ENCODE measurements at places on chromosomes 13 and 19.

- no peak for DNase-seq
Observed at GRCh38 chr13:113915786-113916329, 52.0 kb upstream of the GAS6 start.

GRCh38 chr13:79360095-79360494, 46.0 kb downstream of the RBM26 start:
- no peak for DNase-seq

DNA sequence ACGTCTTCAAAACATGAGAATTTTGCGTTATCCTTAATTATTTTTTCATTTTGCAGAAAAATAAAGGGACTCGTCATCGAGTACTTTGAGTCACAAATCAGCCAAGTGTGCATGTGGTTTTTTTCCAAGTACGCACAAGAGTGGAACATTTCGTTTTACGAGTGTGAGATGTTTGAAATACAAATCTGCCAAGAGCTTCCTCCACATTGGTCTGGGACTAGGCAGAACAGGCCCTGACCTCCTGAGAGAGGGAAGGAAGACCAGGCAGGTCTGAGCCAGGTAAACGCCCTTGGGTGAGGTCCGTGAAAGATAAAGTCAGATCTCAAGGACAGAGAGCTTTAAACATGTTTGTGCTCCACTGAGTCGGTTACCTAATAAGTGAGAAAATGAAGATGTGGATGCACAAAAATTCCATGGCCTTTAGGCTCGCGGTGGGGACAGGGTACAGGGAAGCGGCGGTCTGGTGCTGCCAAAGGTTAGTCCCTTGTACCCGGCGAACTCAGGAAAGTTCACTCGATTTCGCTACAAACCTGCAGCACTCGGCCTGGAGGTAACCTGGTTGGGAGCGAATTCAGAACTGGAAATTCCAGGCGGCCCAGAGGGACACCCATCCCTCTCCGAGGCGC, 473 bp upstream of the ITM2B start:
- DNase-seq = no peak

GRCh38 chr13:111853721-111854120, 213.2 kb upstream of the SOX1 start:
- DNase-seq = no peak

GRCh38 chr13:101706651-101707050, 254.2 kb downstream of the ITGBL1 start:
- no peak for DNase-seq

DNA sequence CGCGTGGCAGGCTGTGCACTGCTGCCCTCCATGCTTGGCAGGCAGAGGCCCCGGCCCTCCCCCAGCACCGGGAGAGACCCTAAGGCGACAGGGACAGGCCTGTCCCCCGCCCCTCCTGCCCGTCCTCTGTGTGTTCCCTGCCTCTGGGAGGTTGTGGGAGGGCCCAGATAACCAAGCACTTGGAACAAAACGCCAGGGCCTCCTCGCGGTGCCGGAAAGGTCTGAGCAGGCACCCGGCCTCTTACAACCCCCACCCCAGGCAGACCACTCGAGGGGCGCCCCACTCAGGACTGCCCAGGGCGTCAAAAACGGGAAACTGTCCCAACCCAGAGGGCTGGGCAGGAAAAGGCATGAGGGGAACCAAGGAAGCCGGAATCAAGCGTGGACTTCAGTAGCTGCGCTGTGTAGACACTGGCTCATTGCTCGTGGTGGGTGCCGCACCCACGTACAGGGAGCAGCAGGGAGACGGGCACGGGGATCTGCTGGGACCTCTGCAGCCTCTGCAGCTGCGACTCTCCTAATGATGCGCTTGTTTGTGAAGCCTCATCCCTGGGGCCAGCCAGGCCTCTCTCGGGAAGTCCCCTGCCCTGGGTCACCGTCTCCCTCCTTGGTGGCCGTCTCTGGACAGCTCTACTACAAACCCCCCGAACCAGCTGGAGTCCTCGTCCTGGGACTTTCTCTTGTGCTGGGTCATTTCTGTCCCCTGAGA, 20.0 kb downstream of the GNA11 start:
- DNase-seq = no peak

GRCh38 chr13:41419206-41419605, 38.1 kb upstream of the RGCC start:
- no peak for DNase-seq

DNA sequence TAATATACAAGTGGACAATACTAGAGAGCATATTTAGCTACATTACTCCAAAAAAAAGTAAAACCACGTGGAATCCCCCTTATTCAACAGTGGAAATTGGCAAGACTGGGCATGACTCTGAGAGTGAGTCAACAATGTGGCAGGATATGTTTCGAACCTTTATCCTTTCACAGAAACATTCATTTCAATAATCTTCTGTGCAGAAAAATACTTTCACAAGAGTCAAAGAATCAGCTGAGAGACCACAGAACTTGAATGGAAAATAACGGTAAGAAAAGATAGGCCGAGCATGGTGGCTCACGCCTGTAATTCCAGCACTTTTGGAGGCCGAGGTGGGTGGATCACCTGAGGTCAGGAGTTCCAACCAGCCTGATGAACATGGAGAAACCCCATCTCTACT, 25.1 kb upstream of the CD70 start:
- DNase-seq = no peak

DNA sequence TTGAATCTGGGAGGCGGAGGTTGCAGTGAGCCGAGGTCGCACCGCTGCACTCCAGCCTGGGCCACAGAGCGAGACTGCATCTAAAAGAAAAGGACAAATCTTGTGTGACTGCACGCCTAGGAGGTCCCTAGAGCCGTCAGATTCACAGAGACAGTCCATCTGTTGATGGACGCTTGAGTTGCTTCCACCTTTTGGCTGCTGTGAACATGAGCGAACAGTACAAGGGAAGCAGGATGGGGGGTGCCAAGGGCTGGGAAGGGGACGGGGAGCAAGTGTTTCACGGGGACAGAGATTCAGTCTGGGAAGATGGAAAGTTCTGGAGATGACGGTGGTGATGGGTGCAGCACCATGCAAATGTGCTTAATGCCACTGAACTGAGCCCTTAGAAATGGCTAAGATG, 78.7 kb downstream of the GNG7 start:
- DNase-seq = no peak

- no peak for DNase-seq
Observed at GRCh38 chr13:52899206-52899605, 50.8 kb upstream of the PCDH8 start.

DNA sequence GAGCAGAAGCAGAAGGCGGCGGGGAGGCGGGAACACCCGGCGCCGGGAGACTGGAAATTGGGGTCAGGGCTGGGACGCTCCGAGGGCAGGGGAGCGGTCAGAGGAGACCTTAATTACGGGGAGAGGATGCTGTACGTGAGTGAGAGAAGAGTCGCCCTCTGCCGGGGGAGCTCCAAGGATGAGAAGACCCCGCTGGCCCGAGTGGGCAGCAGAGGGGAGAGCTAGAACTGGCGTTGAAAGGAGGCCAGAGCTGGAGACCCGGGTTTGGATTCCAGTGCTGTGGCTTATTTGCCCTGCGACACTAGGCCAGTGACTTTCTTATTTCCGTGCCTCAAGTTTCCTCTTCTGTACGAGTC, 536 bp downstream of the FAM32A start:
- no peak for DNase-seq

DNA sequence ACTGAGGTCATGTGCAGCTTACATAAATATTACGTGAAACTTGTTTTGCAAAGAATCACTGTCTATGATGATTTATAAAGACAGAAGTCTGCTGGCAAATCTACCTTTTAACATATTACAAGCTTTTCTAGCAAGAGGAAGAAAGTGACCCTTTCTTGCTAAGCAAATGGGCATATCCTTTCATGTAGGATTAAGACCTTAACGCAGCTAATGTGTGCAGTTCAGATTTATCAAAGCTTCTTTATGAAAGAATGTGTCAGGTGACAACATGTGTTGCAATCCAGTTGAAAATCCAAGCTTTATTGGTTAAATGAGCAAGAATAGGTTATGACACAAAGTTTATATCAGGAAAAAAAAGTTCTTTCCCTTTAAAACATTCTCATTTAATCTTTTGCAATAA, 115.6 kb upstream of the NBEA start:
- no peak for DNase-seq

DNA sequence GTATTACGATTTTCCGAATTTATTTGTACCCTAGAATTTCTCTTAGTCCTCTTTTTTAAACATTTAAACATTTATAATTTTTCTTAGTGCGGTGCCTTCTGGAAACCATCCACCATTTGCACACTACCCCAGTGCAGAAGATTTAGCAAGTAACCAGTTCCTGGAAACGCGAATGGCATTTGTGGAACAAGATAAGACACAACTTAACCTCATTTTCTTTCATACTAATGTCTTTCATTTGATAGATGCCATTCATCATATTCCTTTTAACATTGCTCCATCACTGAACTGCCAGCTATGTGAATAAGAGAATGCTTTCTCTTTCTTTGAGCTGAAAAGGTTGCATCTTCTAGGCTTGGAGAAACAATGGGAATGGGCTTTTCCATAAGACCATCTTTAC, 6.8 kb downstream of the FRY start:
- DNase-seq = no peak

DNA sequence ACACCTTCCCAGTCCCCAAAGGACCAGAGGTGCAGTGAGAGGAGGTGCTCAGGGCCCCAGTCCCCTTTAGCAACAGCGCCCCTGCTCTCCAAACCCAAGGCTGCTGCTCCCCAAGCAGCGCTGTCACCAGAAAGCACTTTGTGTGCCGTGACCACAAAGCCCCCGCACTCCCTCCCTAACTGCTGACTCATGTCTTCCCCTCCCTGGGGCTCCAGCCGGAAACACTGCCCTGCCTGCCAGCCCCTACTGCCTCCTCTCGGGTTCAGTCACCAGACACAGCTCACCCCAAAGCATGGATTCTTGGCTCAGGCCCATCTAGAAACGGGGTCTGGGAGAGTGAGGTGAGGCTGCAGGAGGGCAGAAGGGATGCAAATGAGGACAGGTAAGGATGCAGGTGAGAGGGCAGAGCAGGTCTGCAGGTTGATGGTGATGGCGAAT, 4.9 kb upstream of the TNFSF14 start:
- DNase-seq = peak; percentile 68

DNA sequence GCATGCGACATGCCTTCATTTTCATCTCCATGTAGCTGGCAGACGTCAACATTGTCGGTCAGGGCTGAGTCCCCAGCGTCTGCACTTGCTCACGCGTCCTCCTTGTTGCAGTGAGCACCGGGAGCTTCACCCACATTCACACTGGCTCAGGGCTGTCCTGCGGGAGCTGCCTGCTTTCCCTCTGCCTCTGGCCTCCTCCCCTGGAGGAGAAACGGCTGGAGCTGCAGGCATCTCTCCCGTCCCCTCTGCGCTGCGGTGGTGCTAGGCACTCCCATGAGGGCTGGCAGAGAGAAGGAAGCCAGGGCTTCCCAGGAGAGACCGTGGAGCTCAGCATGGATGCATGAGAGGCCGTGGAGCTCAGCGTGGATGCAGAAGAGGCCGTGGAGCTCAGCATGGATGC, 18.4 kb upstream of the TMEM255B start:
- DNase-seq = no peak

DNA sequence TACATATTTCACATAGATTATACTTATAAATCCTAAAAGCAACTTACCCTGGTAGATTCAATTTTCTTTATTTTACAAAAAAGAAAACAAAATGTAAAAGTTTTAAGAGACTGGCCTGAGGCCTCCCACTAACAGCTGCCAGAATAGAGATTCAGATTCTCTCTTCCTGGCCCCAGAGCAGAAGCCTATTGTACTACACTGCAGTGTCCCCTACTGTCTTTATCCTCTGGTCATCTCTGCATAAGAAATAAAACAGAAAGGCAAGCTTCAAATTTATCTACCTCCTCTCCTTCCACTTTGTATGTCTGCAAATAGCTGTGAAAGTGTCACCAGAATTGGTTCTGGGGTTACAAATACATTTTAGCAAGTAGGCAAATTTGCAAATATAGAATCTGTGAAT, 1004.1 kb upstream of the PCDH9 start:
- no peak for DNase-seq

- DNase-seq = no peak
Observed at GRCh38 chr13:90108547-90108946, 1238.9 kb upstream of the MIR17HG start.

DNA sequence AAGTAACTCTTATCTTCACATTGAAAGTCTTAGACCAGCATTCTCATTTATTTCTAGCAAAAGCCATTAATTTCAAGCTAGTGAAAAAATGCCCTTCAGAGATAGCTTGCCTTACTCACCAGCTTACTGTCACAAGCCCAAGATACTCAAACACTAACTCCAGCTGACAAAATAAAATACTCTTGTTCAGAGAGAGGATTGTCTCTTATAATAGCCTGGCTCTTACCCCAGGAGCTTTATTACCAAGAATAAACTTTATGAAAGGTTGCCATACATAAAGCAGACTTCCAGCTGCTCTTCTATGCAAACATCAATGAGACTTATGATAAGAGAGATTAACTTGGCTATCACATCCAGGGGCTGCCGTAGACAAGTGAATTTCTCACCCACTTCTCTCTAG, 53.6 kb downstream of the XPO4 start:
- DNase-seq = no peak

DNA sequence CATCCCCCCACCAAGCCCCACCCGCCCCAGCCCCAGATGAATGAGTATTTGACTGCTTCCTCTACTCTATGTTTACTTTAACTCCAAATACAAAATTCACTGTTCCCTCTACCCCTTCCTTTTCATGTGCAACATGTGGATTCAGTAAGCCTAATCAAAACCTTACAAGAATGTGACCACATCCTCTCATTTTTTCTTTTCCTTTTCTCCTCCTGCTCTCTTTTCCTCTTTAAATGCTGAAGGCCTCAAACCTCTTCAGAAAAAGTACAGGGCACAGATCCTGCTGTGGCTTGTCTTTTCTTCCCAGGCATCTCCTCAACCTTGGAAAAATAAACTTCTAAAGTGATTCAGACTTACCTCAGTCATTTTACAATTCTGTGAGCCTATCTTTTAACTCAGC, 119.0 kb downstream of the MYCBP2 start:
- no peak for DNase-seq

- DNase-seq = peak; percentile 87
Observed at GRCh38 chr19:41363753-41364523, at the start of gene B9D2. TSS of gene B9D2 (minus strand) at chr19:41364149. CDS start at chr19:41363519, 630 bp downstream.

- no peak for DNase-seq
Observed at GRCh38 chr13:44373601-44374347, at the start of gene SERP2. TSS of gene SERP2 (plus strand) at chr13:44373824. CDS start at chr13:44374026, 202 bp downstream.

DNA sequence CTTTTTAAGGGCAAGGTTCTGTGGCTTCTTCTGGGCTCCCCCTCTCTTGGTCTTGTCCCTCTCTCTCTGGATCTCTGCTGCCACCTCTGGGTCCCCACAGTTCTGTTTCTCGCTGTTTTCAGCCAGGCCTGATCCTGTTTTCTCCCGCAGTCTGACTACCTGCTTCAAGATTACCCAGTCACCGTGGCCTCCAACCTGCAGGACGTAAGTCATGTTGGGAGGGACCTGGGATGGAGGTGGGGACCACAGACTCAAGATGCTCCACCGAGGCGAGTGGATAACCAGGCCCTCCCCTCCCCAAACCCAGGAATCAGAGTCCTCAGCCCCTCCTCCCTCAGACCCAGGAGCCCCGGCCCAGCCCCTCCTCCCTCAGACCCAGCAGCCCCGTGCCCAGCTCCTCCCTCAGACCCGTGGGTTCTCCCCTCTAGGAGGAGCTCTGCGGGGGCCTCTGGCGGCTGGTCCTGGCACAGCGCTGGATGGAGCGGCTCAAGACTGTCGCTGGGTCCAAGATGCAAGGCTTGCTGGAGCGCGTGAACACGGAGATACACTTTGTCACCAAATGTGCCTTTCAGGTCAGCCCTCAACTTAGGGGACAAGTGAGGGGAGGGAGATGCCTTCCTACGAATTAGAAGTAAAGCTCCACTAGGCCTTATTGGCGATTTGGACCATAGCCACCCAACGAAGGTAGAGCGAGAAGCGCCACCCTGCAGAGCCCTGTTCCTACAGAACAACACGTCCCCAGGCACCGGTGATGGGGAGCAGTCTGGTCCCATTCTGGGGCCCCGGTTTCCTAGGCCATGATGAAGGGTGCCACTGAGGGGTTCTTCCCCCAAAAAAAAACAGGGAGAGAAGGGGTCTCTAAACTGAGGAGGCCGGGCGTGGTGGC, 2.2 kb downstream of the FLT3LG start:
- no peak for DNase-seq

All from stimulated activated CD8-positive, alpha-beta memory T cell treated with anti-CD3 and anti-CD28 coated beads, Interleukin-15, amount 100 ng/mL, for 24 hours (primary cell).